H1 (cell line): ENCODE measurements at places on chromosomes 2 and 18. TPM values are rescaled to one million over a fixed set of nuclear protein-coding genes. Genes with fewer than 3 reads are reported as not detected.

GRCh38 chr18:23106575-23106974 is 28.7 kb upstream of the CABLES1 start:
- no peak for DNase-seq

DNA sequence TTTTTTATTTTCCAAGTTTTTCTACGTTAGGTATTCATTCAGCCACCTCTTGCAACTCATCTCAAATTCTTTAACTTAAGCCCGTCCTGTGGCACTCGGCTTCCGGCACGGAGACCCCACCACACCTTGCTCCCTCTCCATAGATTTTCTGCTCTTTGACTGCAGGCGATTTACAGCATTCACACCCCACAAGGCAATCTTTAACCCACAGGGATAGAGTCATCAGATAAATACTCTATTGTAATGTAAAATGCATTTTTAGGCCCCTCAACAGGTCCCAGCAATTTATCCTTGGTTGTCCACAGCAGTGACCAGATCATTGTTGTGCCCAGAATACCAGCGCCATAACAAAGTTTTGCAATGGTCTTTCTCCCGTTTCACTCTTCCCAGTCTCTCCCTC is 132.3 kb upstream of the EPHA4 start:
- DNase-seq = no peak

GRCh38 chr2:10208736-10209135 is 86.2 kb downstream of the RRM2 start:
- DNase-seq = no peak

- DNase-seq = no peak
Measured at GRCh38 chr2:1553671-1554295, 140.5 kb downstream of the TPO start.

DNA sequence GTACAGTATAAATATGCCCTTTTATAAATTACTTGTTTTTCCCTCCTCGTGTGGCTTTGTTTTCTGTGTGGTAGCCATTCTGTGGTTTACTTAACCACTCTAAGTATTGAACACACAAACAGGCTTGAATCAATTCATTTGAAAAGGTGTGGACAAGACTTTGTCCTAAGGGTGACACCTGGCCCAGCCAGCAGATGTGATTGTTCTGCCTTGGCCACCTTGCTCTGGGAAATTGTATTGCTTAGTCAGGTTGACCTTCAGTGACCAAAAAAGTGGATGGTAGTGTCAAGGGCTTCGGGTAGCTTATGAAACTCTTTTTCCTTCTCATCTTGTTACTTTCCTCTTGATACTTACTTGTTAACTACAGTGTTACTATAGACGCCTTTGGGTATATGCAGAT is 61.9 kb downstream of the DGKD start:
- peak; percentile 20 for DNase-seq

The CAVIN2 gene
- total RNA-seq = not detected in 2 replicates

- DNase-seq = no peak
Measured at GRCh38 chr2:235709124-235709813, 215.4 kb downstream of the AGAP1 start.

The IMPACT gene
- total RNA-seq = 44.6 and 50.6 TPM in 2 replicates

The CPO gene
- total RNA-seq = 1.3 and 1.9 TPM in 2 replicates

The CD8B2 gene
- total RNA-seq = not detected in 2 replicates

GRCh38 chr18:44851856-44852621 is 171.4 kb downstream of the SETBP1 start:
- no peak for DNase-seq

DNA sequence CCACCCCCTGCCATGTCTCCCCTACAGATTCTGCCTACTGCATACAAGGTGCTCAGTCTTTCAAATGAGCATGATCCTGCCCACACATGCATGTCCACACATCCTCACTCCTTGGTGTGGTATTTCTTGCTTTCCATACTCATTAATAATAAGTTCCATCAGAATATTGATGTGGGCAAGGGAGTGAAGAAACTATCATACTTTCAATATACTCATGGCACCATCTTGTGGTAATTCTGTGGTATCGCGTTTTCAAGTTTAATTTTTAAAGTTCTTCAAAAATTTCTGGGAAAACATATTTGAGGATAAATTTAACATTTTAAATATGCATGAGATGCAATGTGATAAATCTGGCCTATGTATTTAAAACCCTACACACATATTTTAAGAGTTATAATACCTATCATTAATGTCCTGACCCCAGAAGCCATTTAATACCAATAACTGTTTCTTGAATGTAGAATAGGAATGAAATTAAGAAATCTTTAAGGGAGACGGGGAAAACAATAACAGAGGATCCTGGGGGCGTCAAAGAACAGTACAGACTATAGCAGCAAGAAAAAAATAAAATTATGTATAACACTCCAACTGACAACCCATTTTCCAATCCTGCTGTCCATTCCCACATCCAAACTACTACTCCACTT is 110.1 kb downstream of the ZNF385B start:
- DNase-seq = no peak

DNA sequence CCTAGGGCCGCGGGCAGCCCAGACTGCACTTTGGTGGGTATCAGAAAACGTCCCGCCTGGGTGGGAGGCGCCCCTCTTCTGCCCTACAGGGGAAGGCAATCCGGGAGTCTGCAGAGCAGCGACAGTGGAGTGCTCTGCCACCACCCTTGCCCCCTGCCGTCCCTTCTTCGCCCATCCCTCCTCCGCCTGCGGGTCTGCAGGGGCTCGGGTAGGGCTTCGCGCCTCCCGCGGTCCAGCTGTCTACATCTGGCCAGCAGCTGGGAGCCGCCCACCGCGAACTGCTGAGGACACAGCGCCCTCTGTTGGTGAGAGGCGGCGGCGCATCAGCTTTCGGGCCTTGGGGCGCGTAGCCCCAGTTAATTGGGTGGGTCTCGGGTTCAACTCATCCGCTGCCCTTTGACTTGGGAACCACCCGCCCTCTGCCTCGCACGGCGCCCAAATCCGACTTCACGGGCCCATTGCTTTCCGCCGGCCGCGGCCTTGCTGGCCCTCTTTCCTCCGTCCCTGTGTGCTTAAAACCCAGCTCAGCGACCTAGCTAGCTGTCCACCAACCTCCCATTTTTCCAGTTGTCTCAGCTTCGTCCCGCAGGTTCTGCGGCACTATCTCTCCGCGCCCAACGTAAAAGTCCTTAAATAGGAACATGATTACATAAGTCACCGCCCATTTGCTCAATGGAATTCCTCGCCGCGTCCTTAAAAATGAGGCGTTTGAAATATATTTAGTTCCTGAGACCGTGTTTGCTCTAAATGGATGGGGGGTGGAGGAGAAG is 17.6 kb downstream of the WNT10A start:
- peak; percentile 68 for DNase-seq

- no peak for DNase-seq
Measured at GRCh38 chr2:4507661-4508060, 804.3 kb downstream of the DCDC2C start.

GRCh38 chr2:172582656-172583055 is 26.8 kb downstream of the PDK1 start:
- no peak for DNase-seq

DNA sequence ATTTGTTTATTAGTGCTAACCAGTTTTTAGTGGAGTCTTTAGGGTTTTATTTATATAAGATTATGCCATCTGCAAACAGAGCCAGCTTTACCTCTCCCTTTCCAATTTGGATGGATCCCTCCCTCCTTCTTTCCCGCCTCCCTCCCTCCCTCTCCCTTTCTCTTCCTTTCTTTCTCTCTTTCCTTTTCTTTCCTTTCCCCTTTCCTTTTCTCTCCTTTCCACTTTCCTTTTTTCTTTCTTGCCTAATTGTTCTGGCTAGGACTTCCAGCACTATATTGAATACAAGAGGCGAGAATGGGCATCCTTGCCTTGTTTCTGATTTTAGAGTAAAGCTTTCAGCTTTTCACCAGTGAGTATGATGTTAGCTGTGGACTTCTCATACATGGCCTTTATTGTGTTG is 24.1 kb downstream of the COLEC11 start:
- no peak for DNase-seq

GRCh38 chr2:159199761-159200465 is 86.6 kb downstream of the WDSUB1 start:
- DNase-seq = no peak

The MRO gene
- 0.67 and 1.0 TPM in 2 replicates for total RNA-seq

- DNase-seq = no peak
Measured at GRCh38 chr2:95010718-95011117, 14.8 kb upstream of the MAL start.

DNA sequence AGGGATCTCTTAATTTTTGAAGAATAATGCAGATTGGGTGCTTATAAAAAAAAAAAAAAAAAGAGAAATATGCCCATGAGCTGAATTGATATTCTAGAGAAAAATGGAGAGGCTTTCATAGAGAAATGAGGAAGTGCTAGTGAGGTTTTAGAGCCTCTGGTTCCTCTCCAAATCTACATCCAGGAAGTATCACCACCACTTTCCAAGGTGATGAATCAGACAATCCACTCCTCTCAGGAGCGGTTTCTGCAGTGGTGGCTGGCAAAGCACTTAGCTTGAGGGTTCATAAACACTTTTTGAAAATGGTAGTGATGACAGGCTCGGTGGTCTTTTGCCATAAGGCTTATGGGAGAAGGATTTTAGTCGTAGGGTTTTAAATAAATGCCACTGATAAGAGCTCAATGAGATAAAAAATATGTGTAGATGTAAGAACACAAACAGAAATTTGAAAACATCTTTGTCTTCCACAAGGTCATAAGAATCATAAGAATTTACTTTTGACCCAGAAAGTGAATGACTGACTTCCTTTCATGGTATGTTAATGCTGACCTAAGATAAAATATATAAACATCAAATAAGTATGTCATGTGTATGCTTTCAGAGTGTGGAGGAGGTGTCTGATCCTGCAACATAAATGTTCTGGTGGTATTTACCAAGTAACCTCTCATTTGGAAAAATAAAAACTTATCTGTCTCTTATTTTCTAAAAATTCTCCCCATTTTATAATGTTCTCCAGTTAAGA is 42.1 kb upstream of the DSG1 start:
- no peak for DNase-seq

DNA sequence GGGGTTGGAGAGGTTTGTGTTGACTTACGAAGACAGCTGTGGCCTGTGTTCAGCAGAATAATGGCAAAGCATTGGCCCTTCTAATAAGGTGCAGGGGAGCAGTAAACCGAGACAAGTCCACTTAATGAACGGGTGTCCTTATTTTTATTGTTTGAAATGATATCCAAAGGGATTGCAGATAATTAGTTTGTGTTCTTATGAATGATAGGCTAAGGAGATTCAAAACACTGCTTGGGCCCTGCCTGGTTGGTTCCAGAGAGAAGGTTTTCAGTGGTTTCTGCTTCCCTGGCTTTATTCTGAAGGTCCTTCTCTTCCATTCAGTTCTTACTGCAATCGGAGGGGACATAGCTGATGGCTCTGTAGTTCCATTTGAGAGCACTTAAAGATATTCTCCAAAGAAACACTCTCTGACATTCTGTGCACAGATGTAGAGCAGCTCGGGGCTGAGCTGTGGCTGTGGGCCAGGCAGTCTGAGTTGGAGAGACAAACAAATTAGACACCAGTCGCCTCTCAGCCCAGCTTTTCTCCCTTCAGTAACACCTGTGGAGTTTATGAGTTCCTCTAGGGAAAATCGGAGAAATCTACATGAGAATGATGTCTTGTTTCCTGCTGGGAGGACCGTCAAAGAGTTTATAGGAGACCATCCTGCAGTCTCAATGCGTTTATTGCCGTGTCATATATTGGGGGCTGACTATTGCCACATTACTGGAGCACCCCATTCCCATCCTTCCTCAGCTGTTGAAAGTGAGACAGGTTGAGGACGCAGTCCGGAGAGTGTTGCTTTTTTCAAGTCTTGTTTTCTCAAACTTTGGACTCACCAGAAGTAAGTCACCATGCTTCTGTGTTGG is 6.5 kb downstream of the GREB1 start:
- DNase-seq = no peak

DNA sequence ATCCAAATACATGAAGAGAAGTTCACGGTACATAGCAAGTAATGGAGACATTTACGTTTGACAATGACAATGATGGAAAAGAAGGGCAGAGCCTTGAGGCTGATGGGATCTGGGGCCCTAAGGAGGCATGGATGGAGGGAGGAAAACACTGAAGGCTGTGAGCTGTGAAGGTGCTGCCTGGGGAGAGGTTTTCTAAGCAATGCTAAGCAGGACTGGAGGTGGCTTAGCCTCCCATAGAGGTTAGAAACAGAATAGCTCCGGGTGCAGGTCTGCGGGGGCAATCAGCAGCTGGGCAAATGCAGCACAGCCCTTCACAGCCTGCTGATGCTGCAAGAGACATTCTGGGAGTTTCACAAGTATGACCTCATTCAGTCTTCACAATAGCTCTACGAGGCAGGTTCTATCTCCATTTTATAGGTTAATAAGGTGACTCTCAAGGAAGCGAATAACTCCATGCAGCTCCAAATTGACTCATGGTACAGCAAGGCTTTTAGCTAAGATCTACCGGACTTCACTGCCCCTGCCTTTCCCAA is 65.3 kb downstream of the MYT1L start:
- DNase-seq = no peak

DNA sequence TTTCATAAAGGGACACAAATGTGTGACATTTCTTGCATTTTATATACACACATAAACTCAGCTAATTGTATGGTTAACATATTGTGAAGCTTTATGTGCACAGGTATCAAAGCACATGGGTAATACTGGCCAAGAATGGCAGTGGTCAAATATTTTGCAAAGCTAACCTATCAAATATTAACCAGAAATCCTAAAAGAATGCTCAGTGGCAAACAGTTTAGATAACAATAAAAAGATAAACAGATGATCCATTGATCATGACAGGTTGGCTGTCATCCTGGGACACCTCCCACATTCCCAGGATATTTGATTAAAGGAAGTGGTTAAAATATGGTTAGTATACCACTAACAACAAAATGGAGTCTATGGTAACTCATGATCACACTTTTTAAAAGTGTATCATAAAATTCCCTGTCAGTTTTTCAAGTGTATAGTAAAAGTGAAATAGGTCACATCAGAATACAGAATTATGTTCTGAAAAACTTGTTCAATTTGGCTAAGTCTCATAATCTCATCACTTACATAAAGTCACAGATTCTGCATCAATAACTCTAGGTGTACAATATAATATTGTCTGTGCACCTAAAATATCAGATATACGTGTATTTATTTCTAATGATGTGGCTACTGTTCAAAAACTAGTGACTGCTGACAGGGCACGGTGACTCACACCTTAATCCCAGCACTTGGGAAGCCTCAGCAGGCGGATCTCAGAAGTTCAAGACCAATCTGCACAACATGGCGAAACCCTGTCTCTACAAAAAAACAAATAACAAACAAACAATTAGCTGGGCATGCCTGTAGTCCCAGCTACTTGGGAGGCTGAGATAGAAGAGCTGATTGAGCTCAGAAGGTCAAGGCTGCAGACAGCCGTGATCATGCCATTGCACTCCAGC is 48.9 kb downstream of the CDH2 start:
- no peak for DNase-seq

GRCh38 chr18:79852561-79853302 is 55.0 kb downstream of the KCNG2 start:
- DNase-seq = peak; percentile 43

DNA sequence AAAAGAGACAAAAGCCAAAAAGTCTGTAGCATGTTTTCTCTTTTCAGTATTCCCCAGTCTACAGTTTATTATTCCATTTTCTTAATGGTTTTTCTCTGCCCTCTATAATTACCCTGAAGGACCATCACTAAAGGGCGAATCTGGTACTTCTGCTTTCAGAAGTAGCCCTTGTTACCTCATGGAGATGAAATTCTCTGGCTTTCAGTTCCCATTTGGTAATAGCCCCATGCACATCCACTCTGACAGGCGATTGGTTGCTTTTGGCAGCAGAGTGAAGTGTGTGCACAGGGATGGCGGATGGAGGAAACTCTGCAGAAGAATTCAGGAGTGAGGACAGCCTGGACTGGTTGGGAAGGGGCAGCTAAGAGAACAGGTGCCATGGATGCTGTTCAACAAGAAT is 66.3 kb upstream of the NABP1 start:
- DNase-seq = no peak
